Kidney (tissue), 22 donors: ENCODE measurements at places on chromosomes 6 and 20. TPM values are rescaled to one million over a fixed set of nuclear protein-coding genes. Genes with fewer than 3 reads are reported as not detected.

DNA sequence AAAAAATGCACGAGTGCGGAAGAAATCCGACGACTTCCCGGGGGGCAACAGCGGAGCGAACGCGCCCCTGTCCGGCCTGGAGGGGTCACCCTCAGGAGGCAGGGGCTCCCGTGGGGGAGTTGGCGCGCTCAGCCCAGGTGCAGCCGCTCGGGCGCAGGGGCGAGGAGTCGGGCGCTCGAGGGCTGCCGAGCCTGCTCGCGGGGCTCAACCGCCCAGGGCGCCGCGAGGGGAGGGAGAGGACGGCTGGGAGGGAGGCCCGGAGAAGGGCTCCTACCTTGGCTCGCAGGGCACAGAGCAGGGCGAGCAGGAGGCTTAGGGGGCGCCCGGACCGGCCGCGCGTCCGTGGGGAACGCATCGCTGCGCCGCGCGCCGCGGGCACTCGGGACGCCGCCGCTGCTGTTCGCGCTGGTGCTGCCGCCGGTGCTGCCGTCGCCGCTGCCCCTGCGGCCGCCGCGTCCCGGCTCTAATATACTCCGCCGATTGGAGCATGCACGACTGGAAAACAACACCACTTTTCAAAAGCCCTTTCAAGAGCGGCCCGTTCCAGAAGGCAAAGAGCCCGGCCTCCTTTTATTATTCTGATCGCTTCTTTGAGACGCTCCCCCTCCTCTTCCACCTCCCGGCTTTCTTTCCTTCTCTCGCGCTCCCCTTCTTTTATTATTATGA, 490 bp downstream of the JAG1 start:
- DNase-seq, result peak; percentile 81

Gene AK9
- polyA plus RNA-seq, result 4.6 TPM

DNA sequence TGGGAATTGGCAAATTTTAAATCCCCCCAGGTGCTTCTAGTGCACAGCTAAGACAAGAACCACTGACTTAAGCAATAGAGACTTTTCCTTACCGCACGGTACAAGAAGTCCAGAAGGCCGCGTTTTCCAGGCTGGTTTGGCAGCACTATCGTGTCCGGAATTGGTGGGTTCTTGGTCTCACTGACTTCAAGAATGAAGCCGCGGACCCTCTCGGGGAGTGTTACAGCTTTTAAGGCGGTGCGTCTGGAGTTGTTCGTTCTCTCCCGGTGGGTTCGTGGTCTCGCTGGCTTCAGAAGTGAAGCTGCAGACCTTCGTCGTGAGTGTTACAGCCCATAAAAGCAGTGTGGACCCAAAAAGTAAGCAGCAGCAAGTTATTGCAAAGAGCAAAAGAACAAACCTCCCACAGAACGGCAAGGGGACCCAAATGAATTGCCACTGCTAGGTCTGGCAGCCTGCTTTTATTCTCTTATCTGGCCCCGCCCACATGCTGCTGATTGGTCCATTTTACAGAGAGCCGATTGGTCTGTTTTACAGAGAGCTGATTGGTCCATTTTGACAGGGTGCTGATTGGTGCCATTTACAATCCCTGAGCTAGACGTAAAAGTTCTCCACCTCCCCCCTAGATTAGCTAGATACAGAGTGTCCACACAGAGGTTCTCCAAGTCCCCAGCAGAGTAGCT, 264.5 kb downstream of the PREX1 start:
- DNase-seq, result no peak

GRCh38 chr6:43635387-43636307, at the start of gene MAD2L1BP:
MAD2L1BP (plus strand) TSS chr6:43635840; CDS start chr6:43635876, 36 bp downstream.
- DNase-seq, result peak; percentile 92

DNA sequence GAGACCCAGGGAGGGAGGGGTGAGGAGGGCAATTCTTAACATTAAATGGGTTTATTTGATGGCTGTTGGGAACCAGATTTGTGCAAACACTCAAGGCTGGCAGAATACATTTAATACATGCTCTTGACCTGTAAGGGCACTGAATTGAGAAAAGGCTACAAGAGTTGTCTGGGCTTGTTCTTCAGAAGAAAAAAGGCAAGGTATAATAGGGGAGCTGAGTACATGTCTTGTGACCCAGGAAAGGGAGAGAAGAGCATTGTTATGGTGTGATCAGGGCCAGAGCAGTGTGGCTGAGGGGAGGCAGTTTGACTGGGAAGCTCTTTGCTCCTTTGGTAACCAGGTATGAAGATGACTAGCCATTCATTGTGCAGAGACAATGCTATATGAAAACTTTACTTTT, 18.9 kb downstream of the KLHL31 start:
- DNase-seq, result no peak

Gene PRKN
- polyA plus RNA-seq, result 8.6 TPM

Gene TBXT
- not detected for polyA plus RNA-seq
